ENCODE measurements at places on chromosomes 5 and 9.

DNA sequence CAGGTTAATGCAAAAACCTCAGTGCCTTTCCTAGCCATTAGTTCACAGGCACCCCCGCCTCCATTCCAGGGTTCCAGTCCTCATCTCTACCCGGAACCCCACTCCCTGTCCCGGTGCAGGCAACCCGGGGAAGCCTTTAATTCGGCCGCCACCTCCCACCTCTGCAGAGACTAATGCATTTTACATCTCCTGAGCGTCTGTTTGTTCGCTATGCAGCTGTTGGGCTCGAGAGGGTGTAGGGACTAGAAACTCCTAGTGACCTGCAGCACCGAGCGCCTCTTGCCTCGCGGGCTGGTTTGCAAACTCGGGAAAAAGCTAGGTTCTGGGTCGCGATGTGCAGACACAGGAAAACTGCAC, 3.6 kb downstream of the GDNF start:
- no peak for DNase-seq

DNA sequence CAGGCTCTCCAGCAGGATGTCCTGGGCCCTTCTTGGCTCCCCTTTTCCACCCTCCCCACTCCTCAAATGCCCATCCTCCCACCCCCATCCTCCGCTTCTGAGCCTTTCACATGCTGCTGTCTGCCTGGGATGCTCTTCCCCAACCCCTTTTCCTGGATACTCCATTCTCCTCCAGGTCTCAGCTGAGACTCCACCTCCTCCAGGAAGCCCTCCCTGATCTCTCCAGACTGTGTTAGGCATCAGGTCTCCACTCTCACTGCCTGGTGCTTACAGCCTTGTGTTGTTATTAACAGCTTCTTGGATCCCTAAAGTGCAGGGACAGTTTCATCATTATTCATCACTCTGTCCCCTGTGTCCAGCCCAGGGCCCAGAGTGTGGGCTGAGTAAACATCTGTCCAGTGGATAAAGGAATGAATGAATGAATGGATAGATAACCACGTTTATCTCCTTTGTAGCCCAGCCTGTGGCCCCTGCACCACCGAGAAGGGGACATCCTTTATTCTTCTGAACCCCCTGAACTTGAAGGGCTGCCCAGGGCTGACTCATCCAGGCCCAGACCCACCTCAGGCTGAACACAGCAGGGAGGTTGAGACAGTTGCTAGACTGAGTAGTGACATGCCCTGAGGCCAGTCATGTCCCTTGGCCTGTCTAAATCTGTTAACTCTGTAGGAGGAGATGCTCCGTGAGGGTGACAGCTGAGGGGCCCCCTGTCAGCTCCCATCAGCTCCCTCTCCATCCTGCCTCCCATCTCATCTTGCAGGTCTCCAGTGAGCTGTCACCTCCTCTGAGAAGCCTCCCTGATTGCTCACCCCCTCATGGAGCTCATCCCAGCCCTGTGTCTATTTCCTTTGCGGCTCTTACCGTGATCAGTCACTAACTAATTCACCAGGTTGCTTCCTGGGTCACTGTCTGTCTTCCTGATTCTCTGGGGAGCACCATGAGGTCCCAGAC, 14.6 kb upstream of the LAMC3 start:
- no peak for DNase-seq

- DNase-seq: no peak
Observed at GRCh38 chr9:10999646-11000045, 386.8 kb upstream of the PTPRD start.

GRCh38 chr5:55149308-55149795, 10.6 kb upstream of the GPX8 start:
- no peak for DNase-seq

GRCh38 chr5:24633715-24634325, 11.0 kb downstream of the CDH10 start:
- peak; percentile 31 for DNase-seq

- no peak for DNase-seq
Observed at GRCh38 chr5:72291601-72292000, 28.4 kb downstream of the MRPS27 start.

DNA sequence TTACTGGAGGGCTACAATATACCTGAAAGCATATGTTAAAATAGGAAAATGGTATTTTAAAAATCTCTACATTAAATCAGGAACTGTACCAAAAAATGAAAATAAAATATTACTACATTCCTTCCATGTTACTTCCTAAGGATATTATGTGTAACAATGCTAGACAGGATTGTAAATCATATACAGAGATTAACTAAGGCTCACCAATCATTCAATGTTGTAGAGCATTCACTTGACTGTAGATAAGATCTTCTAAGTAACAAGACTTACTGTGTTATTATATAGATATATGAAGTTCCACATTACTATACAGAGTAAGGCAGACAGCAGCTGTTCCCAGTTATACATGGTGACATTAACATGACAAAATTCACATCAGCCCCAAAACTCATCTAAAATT, 1919.1 kb upstream of the CDH9 start:
- no peak for DNase-seq
